ENCODE measurements at places on chromosomes 3 and 15.
A peak's percentile ranks its signal among the peaks of the same experiment; 100 is the strongest.

DNA sequence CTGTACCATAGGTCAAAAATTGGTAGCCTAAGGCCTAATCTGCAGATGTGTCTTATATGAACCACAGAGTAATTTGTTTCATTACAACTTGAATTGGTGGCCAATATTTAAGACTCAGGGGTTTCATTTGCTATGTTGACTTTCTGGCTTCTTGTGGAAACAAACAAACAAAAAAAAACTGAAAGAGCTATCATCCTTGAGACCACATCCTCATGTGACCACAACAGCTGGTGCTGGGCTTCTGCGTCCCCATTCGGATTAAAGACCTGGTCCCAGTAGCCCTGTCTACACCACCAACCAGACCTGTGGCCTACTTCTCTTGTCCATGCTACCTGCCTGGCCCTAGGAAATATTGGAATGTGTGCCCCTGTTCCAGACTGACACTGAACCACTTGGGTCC, 61.7 kb downstream of the STRIT1 start:
- DNase-seq, result no peak

GRCh38 chr15:78453447-78453846, 15.4 kb downstream of the IREB2 start:
- no peak for DNase-seq

DNA sequence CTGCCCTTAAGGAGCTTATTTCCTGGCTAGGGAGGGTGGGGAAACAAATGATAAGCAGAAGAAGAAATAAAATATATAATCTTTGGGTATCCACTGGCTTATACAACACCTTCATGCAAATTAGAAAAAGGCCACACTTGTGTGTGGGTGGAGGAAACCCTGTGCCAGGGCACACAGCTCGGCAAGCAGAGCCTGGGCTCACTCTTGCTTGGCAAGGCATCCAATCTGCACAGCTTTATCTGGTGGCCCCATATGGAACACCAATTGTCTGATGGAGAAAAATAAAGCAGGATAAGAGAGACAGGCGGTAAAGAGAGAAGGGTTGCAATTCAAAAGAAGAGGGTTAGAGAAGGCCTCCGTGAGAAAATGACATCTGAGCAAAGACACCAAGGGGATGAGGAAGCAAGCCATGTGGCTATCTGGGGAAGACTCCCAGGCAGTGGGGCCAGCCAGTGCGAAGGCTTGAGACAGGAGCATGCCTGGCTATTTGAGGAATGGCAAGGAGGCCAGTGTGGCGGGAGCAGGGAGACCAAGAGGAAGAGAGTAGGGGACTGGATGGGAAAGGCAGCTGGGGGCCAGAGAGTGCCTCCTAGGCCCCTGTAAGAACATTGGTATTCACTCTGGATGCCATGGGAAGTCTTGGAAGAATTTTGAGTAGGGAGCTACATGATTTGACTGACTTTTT, 22.5 kb upstream of the VPS8 start:
- no peak for DNase-seq

DNA sequence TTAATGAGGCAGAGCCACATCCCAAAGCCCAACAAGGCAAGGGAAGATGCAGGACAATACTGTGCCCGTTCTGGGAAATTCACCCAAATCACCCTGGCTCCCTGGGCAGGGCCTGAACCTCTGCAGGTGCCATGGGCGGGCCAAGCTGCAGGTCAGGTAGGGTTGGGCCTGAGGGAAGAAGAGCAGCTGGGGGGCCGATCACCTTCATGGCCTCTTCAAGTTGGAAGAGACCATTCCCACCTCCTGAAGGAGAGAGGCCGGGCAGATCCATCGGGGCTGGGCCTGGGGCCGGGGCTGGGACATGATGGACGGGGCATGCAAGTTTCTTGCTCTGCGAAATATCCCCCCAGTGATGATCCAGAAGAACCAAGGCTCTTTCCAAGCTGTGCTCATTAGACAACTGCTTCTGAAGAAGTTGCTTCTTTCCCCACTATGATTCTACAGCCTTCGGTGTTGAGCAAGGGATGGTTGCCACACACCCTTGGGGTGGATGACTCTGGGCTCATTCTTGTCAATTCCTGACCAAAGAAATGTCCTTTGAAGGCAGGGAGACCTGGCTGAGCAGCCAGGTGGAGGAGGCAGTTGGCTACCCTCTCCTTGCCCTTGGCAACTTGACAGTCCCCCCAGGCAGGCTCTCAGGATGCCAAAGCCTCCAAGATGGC, 38.2 kb downstream of the KLHL25 start:
- no peak for DNase-seq

GRCh38 chr15:86797135-86797534, 717.5 kb downstream of the AGBL1 start:
- DNase-seq, result no peak

DNA sequence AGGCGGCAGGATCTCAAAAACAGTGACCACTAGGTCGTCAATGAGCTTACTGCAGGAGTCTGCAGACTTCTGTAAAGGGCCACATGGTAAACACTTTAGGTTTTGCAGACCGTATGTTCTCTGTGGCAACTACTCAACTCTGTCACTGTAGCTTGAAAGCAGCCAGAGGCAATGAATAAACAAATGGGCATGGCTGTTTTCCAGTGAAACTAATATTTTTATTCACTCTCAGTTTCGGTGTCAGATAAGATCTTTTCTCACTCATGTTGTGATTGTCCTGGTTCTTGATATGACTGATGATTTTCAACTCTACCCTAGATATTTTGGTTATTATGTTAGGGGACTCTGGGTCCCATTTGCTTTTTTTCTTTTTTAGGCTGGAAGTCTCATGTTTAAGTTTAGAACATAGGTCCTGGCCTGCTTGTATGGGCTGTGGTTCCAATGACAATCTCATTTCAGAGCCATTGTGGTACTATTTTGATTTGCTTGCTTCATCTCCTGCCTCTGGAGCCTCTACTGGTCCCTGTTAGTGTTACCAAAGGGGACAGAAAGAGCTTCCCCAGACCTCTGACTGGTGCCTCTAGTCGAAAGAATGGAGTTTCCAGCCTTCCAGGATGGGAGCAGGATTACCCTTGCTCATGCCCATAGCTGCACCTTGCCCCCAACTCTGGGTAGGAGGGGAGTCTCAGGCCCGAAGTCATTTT, 222.0 kb downstream of the STT3B start:
- DNase-seq, result no peak

DNA sequence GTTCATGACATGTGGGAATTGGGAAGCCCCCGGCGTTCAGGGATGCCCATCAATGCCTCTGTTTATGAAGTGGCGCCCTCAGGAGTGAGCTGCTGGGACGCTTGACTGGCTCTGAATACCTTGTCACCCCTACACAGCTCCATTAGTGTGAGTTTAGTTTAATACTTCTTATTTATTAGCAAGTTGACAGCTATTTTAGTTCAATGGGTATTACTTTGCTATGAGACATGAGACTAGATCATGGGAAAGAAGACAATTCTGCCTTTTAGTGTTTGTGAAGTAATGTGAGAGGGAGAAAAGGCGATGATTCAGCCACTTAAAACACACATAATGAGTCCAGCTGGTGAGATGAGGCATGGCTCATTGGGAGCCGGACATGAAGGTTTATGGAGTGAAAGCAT, 678.5 kb downstream of the NR2F2 start:
- no peak for DNase-seq

DNA sequence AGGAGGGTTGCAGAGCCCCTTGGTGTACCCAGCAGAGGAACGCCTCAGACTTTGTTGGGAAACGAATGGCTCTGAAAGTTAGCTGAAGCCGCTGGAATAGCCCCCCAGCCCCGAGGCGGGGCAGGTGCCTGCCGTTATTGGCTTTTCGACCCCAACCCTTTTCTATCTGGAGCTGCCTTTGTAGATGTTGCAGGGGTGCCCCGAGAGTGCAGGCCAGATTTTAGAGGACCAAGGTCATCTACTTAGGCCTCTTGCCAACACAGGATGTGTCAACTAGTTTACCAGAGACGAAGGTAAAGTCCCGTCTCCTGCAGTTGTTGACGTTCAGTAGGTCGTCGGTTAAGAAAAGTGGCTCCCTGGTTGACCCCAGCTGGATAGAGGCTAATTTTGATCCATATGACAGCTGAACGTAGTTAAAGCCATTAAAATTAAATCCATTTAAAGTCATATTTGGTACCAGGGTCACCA, 579 bp upstream of the UBE3A start:
- no peak for DNase-seq

DNA sequence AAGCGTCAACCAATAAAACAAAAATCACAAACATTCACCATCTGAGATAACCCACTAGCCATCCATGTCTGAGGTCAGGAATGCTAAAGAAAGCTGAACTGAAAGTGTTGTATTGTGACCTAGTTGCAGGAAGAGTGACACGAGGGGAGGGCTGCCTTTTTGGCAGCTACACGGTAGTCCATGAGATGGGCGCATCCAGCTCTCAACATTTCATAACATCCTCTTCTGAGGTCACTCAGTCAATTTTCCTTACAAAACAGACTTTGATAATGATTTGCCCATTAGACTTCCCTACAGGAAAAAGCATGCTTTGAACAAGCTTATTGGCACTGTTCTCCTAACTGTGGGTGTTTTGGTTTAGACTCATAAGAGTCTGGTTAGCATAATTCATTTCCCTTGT, 15.4 kb upstream of the SHF start:
- DNase-seq, result no peak

- DNase-seq, result no peak
Observed at GRCh38 chr3:51680663-51681230, 9.7 kb downstream of the TEX264 start.

DNA sequence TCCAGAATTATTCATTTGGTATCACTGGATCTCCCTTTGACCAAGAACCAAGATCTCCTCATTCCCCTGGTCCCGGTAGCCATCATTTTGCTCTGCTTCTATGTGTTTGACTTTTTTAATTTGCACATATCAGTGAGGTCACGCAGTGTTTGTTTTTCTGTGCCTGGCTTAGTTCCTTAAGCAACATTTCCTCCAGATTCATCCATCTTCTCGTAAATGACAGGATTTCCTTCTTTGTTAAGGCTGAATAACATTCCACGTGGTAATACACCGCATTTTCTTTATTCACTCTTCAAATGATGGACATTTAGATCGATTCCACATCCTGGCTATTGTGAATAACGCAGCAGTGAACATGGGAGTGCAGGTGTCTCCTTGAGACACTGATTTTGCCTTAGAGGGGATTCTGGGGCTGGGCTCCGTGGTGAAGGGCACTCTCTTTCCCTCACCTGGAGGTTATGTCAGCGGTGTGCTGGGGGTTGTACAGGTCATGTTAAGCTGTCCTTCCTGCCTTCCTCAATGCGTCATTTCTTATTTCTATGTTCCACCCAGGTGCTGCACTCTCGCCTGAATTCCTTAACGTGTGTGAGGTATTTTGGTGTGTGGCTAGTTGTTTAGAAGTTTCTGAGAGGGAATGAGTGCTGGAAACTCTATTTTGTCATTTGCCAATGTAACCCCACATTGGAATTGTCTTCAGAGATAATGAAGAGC, 212.2 kb downstream of the LPP start:
- DNase-seq, result no peak

DNA sequence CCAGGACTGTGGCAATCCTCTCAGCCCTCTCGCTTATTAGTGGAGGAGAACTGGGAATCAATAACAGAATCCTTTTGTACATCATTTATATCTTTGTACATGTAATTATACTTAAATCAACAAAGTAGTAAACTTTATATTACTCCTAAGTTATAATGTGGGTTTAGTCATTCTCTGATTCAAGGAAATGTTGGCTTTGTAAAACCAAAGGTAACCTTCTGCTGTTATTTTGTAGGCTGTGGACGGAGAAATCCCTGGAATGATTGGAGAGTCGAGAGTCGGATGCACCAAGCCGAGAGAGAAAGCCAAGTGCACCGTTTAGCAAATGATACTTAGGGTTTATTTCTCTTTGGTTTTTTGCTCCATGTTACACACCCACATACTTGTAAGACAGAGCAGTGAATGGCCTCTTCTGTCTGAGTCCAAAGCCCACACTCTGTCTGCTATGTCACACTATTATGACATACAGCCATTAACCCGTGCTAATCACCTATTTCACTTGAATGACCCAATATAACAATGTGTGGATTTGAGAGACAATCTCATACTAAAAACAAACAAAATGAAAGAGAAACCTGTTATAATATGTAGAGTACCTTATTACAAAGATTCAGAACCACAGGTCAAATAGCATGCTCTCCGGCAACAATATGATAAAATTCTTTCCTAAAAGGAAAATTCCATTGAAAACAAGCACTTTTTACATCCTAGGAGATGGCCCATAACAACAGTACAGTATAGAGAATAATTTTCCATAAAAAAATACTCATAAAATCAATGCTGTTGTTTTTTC, 72.2 kb downstream of the MECOM start:
- DNase-seq, result peak; percentile 82

GRCh38 chr3:134388788-134389485, 14.7 kb upstream of the AMOTL2 start:
- DNase-seq, result no peak

DNA sequence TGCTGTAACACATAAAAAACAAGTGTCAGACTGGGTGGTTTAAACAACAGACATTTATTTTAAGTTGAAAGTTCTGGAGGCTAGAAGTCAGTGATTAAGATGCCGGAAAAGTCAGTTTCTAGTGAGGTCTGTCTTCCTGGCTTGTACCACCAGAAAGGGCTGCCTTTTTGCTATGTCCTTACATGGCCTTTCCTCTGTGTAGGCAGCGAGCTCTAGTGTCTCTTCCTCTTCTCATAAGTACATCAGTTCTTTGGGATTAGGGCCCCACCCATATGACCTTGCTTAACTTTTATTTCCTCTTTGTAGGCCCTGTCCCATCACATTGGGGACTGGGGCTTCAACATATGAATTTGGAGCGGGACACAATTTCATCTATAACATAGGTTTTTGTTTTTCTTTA, 128.0 kb downstream of the BBX start:
- no peak for DNase-seq

DNA sequence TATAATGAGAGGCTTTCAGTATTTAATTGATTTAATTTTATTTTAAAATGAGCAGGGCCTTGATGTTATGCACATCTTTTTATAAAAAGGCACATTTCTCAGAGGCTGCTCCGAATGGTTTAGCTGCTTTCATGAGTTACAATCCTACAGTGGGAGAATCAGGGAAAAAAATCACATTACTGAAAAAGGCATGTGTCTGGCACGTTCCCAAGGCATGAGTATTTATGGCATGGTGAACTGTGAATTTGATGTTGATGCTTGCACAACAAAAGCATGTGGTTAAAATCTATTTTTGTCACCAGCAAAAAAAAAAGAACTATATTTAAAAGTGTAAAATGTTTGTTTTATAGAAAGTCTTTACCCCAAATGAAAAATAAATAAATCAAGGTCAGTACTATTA, 485.2 kb upstream of the ROBO2 start:
- DNase-seq, result no peak

DNA sequence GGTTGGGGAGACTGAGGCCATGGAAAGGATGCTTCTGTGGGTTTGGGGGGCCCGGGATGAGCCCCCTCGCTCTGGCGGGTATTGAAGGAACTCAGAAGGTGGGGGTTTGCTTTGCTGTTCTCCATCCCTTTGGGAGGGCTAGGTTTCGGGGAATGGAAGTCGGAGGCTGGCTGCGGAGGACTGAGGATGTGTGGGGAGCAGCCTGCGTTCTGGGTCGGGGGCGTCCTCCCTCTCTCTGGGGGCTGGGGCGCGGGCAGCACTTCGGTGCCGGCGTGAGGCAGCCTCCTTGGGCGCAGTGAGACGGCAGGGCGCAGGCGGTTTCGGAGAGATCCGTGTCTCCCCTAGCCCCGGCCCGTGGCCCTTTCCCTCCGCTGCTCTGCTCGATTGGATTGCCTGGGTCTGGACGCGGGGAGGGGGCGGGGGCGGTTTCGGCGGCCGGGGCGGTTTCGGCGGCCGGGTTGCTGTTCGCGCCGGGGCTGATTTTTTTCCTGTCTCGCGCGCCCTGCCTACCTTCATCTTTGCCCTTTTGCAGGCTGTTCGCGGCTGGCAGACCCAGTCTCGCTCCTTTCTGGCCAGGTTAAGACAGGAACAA, 1.4 kb downstream of the PTPRG start:
- peak; percentile 60 for DNase-seq
